ENCODE measurements at places on chromosomes 7 and 10.

DNA sequence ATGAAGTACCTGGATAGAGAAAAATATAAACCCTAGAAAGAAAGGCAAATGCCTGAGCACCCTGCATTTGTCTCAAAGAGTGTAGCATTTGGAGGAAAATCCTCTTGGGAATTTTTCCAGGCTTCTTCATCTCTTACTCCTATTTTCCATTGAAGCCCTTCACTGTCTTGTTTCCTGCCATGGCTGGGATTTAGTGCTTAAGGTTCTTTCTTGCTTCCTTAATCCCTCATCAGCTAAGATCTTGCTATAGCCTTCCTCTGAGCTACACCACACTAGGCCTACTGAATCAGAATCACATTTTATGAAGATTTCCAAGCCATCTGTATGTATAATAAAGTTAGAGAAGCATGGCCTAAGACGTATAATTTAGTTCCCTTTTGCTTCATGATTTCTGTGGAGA is 97.5 kb upstream of the PHYHIPL start:
- DNase-seq: no peak

GRCh38 chr10:34235164-34235832 is 579.8 kb downstream of the PARD3 start:
- DNase-seq: peak; percentile 20

DNA sequence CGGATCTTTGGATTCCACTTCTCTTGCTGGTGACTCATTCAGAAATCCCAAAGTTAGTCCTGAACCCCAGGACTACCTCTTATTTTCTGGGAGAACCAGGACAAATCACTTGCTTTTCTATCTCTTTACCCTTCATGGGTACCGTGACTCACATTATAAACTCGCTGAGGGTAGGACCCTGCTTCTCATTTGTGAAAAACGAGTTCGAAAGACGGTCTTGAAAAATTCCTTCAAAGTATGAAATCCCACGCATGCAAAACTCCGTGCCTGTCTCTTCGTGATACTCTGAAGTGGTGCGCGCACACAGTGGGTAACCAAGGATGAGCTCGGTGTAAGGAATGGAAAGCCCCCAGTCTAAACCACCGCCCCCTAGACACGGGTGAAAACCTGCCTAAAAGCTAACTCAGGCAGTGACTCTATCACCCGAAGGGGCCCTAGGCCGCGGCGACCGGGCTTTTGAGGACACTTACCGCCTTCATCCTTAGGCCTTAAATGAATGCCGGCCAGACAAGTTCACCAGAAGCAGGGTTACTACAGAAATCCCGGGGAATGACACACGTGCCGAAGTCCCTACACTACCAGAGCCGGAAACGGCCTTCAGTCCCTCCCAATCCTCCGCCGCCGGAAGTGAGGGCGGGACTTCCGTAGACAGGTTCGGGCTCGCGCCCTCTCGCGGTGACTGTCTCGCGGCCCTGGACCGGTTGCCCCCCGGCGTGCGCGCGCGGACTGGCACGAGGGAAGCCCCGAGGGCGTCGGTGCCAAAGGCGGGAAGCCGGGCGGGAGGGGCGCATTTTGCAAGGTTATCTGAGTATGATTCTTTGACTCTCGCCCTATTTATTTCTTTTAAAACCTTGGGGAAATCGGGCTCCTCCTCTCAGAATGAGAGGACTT is at the start of gene NOC3L:
NOC3L (minus strand) TSS at position 580 of the 891 bp plus-strand sequence; CDS start at position 479, 101 bp downstream.
- DNase-seq: peak; percentile 92

DNA sequence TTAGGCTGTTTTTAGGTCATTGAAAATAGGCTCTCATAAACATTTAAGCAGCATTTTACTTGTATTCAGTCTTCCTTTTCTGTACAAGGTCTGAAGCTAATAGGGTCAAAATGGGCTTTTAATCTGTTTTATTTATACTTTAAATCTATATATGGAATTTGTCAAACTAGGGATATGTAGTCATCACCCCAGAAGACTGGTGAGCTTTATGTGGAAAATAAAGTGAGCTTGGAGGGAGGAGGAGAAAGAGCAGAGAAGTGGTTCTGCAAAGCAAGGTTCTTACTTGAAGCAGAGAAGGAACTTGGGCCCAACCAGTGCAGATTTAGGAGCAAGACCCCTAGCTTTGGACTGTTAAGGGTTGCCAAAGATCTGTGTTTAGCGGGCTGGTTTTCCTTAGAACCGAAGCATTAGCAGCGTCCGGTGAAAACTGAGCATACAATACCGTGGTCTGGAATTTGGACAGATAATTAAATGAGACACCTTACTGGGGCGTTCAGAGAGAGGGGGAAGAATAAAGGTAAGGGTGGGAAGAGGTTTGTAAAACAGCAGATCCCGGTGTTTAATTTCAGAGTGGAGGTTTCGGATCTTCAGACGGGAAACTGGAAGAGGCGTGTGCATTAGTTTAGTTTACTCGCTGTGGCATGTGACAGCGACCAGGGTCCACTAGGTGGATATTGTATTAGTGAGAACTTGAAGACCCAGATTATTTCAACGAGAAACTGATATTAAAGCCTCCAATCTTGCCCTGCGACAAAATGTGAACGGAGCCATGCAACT is 2.4 kb downstream of the BAMBI start:
- DNase-seq: no peak

DNA sequence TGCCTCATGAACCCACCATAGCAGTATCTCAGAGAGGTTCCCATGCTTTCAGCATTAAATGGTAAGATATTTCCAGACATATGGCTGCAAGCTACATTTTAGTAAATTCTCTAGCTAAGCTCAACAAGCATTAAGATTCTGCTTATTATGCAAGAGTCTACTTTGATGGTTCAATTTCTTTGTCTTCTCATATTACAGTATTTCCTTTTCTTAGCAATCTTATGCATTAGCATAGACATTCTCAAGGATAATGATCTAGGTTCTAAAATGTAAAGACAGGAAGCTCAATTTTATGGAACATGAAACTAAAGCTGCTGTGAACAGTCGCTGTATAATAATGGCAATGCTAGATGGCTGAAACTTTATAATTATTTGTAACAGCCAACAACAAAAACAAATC is 39.2 kb downstream of the MEOX2 start:
- no peak for DNase-seq

DNA sequence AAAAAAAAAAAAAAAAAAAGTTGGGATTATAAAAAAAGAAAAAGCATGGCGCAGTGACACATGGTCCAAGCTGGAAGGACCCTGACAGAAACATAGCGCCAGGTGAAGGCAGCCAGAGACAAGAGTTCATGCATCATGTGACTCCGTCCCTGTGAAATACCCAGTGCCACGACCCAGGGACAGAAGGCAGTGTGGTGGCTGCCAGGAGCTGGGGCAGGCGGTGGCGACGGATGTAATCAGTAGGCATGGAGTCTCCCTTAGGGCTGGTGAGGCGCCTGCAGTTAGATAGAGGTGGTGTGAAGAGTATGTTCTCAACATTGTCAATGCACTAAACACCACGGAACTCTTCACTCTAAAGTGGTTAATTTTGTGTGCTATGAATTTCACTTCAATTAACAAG is 43.9 kb downstream of the STK32C start:
- DNase-seq: no peak

DNA sequence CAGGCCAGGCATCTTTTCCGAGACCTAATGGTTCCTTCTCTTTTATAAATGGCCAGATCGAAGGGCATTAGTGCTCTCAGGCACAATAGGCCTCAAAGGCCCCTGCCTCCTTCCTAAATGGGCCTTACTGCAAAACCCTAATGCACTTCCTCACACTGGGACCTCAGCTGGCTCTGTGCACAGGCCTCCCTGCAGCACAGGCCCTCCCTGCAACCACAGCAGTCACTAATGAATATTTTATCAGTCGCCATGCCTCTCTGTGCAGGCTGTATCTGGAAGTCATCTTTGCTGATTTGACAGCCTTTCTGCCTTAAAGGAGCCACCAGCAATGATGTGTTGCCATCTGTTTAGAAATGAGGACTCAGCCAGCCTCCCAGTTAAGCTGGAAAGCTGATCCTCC is 54.9 kb upstream of the SDK1 start:
- no peak for DNase-seq

DNA sequence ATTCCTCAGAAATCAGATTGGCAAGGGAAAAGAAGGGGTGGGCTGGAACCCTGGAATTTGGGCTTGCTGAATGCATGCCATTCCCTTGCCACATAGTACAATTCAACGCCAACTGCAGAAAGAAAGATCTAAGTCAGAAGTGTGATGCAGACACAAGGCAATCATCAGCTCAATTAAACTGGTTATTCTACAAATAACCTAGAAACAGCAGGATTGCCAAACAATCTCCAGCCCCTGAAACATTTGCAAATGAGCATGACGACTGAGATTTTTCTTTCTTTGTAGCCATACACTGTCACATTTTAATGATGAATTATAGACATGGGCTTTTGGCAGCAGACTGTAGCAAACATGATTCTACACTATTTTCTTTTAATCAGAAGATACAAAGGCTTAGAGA is 16.5 kb upstream of the CREB5 start:
- no peak for DNase-seq

GRCh38 chr7:37095122-37095521 is 353.5 kb downstream of the ELMO1 start:
- no peak for DNase-seq

DNA sequence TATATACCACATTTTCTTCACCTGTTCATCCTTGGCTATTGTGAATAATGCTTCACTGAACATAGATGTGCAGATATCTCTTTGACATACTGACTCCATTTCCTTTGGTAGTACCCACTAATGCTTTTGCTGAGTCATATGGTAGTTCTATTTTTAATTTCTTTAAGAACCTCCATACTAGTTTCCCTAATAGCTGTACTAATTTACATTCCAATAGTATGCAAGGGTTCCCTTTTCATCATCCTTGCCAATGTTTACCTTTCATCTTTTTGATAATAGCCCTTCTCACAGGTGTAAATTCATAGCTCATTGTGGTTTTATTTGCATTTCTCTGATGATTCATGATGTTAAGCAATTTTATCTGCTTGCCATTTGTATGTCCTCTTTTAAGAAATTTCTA is 159.9 kb downstream of the CALCR start:
- no peak for DNase-seq

GRCh38 chr7:14275356-14275755 is 285.9 kb upstream of the ETV1 start:
- no peak for DNase-seq

DNA sequence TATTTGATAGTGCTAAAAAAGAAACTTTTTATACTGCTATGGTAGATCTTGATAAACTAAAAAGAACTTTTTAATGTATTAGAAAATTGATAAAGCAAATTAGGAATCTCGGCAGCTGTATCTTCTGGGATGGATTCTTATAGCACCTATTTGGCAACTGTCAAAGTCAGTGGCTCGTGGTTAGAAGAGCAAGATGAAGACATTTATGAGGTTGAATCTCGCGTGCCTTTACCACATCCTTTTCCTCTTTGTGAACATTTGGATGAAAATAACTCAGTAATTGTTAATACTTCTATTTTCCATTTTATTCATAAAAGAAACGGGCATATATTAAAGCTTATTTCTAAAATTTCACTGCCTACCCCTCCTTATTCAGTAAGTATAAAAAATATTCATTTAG is 76.2 kb downstream of the CYP51A1 start:
- DNase-seq: no peak

GRCh38 chr7:115273139-115273772 is 351.4 kb downstream of the MDFIC start:
- no peak for DNase-seq

DNA sequence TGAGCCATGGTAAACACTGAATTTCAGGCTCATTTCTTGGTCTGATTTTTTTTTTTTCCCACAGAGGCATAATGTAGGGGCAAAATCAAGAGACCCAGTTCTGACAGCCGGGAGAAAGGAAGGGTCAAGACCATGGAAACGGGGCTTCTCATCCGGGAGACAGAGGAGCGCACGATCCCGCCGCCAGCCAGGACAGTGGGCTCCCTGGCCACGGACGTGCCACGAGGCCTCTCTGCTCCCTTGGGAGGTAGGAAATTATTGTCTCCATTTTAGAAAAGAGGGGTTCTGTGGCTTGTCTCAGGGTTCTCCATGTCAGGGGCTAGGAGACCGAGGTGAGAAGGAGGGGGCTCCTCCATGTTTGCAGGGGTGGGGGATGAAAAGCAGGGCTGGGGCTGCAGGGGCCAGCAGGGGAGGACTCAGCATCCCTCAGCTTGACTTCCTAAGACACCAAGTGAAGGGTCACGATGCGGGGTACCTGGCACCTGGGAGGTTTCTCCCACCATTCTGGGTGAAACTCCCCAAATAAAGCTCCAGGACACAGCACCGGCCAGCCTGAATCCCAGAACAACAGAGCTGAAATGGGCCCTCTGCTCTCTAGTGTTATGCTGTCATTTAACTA is 37.6 kb downstream of the PPIF start:
- DNase-seq: peak; percentile 36

DNA sequence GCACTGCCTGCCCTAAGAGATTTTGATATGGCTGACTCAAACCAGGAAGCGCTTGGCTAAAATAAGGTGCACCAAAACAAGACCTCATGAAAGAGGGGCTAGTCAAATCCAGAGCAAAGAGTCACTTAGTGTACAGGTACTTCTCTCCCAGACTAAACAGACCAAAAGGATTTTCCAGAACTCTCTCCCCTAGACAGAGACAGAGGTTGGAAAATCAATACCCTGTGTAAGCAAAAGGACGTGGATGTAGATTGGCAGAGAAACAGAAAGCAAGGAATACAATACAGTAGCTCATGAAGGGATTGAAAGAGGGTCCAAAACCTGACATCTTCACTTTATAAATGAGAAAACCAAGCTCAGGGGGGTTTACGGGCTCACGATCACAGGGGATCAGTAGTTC is 83.0 kb upstream of the LRRTM3 start:
- no peak for DNase-seq

DNA sequence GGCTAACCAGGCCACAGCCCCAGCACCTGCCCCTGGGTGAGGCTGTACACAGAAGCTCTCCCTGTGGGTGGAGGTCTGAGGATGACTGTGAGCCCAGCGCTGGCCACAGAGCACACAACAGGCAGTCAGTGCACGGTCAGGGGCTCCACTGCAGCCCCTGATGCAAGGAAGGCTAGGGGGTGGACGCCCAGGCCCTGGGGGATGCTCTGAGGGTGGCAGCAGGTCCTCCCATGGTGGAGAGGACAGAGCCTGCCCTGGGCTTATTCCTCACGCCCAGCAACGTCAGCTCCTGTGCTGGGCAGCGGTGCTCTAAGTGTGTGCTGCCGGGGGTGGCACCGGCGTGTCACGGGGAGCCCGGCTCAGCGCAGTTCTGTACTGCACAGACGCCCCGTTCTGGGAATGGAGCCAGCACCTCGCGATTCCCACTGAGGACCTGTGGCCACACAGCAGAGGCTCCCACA is 223.2 kb downstream of the MAD1L1 start:
- DNase-seq: no peak

GRCh38 chr7:44066494-44067063 is 1.2 kb upstream of the PGAM2 start:
- peak; percentile 33 for DNase-seq
